ENCODE measurements at places on chromosomes 3 and 15.

- no peak for DNase-seq
Measured at GRCh38 chr3:27239951-27240350, 129.2 kb downstream of the NEK10 start.

DNA sequence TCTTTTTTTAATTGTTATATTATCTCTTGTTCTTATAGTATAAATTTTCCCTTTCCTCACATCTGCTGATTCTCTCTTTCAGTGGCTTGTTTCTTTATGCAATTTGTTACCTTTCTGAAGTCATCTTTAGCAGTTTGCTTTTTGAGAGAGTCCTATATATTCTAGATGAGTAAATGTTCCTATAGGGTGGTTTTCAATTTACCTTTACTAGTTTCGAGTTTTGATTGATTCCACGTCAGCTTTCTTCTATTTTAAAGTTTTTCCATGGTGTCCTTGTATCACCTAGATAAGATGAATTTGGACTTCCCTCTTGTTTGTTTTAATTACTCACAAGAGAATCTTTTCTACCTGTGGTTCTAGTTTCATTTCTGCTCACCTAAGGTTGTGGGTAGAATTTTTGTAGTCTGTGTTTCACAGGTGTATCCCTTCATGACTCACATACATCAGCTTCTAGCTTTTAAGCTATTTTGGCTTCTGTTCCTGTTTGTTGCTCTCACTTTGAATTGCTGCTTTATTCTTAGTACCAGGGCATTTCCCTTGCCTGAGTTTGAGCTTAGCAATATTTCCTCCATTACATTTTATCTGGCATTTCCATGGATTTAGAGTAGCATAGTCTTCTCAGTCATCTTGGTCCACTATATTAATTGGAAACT lies 6.4 kb downstream of the TEX9 start:
- DNase-seq = no peak

GRCh38 chr3:65767551-65767950 lies 271.2 kb downstream of the MAGI1 start:
- no peak for DNase-seq

DNA sequence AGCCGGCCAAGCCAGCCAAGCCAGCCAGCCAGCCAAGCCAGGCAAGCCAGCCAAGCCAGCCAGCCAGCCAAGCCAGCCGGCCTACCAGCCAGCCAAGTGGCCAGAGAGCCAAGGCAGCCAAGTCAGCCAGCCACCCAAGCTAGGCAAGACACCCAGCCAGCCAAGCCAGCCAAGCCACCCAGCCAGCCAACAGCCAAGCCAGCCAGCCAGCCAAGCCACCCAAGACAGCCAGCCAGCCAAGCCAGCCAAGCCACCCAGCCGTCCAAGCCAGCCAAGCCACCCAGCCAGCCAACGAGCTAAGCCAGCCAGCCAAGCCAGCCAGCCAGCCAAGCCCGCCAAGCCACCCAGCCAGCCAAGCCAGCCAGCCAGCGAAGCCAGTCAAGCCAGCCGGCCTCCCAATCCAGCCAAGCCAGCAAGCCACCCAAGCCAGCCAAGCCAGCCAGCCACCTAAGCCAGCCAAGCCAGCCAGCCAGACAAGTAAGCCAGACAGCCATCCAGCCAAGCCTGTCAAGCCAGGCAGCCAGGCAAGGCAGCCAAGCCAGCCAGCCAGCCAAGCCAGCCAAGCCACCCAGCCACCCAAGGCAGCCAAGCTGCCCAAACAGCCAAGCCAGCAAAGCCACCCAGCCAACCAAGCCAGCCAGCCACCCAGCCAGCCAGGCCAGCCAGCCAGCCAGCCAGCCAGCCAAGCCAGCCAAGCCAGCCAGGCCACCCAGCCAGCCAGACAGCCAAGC lies 200.5 kb downstream of the GOLGA6L6 start:
- DNase-seq = no peak

DNA sequence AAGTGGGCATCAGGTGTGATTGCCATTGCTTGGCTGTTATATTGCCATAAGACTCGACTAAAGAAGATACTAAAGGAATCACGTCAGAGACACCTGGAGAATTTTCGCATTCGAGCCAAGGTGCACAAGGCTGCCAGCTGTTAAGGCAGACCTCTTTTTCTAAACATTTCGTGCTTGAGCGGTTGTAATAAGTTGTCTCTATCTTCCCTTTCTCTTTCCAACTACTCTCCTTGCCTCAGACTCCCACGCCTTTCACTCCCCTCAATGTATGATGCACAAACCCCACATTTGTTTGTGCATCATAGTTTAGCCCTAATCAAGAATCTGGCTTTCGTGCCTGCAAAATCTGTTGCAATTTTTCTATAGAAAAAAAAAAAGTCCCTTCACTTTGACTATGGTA lies 118.0 kb downstream of the IQCH start:
- DNase-seq = no peak

DNA sequence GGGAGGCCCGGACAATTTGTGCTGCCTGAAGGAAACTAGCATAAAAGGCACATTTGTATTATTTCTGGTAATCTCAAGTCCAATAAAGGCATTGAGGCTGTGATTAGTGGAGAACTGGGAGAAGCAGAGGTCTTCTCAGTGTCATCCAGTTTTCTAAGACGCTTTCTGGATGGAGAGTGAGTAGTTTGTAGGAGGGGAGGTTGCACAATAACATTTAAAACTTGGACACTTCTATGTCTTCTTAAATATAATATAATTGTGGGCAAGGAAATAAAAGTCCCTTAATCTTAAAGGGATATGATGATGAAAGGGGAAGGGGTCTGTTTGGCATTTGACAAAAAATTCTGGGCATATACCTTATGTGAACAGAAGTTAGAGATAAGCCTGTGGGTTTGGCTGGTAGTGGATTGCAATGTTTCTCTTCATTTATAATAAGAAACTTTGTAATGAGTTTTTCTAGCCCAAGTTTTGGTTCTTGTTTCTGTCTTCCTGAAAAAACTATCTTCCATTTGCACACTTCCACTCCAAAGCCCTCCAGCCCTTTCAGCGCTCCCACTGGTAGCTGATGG lies 291.6 kb upstream of the TGFBR2 start:
- no peak for DNase-seq
